ENCODE measurements at places on chromosomes 1 and 21.
A peak's percentile ranks its signal among the peaks of the same experiment; 100 is the strongest.

- DNase-seq, result no peak
Observed at GRCh38 chr1:47814612-47815395, 182.4 kb downstream of the TRABD2B start.

DNA sequence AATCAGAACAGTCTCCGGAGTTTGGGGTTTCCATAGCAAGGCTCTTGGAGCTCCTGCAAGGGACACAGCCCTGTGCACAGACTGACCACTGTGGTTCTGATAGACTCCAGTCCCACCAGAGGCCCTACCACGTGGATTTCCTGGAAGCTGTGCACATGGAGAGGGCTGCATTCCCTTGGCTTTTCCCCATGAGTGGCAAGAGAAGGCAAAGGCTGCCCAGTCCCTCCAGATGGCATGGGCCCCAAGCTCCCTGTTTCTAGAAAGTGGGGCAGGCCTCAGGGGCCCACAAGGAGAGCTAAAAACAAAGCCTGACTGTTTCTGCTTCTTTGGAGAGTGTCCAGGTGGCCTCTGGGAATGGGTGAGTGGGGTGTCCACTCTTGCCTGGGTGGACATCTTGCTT is 87.5 kb downstream of the DDX20 start:
- DNase-seq, result no peak

GRCh38 chr1:168386949-168387586 is 106.4 kb downstream of the TBX19 start:
- DNase-seq, result peak; percentile 49

DNA sequence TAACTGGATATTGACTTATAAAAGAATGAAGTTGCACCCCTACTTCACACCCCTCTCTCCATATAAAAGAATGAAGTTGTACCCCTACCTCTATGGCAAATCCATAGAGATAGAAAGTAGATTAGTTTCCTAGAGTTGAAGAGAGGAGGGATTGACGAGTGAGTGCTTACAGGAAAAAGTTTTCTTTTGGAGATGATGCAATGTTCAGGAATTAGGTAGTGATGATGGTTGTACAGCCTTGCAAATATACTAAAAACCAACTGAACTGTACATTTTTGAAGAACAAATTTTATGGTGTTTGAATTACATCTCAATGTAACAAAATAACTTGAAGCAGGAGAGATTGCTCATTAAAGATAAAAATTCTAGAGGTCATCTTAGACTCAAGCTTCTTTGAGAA is 272.9 kb downstream of the GPR52 start:
- DNase-seq, result no peak

DNA sequence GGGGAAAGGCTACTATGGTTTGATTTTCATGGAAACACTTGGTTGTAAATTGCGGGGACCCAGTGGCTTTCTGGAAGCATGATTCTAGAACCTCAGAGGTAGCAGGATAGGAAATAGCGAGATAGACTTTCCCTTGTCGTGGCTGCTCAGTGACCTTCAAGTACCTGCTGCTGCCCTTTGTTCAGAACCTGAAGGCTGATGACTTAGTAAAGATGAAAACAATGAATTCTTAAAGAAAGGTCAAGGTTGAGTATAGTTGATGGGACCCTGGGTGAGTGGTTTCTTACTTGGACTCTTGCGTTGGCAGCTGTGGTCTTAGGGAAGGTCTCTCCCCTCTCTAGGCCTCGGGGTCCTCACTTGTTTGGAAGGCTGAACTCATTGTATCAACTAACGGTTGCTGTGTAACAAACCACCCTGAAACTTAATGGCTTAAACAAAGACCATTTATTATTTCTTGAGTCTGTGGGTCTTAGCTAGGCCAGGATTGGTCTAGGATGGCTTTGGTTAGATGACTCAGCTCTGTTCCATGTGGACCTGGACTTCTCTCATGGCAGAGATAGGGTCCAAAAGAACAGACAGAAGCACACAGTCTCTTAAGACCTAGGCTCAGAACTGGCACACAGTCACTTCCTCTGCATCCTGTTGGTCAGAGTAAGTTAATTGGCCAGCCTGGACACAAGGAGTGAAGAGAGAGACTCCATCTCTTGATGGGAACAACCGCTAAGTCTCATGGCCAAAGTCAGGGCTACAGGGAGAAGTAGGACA is 89.2 kb upstream of the SELENON start:
- no peak for DNase-seq

- peak; percentile 84 for DNase-seq
Observed at GRCh38 chr1:169794530-169795416, at the start of gene METTL18. Gene METTL18, minus strand, starts transcription at chr1:169794907. Its CDS starts 1,212 bp downstream, at chr1:169793695.

DNA sequence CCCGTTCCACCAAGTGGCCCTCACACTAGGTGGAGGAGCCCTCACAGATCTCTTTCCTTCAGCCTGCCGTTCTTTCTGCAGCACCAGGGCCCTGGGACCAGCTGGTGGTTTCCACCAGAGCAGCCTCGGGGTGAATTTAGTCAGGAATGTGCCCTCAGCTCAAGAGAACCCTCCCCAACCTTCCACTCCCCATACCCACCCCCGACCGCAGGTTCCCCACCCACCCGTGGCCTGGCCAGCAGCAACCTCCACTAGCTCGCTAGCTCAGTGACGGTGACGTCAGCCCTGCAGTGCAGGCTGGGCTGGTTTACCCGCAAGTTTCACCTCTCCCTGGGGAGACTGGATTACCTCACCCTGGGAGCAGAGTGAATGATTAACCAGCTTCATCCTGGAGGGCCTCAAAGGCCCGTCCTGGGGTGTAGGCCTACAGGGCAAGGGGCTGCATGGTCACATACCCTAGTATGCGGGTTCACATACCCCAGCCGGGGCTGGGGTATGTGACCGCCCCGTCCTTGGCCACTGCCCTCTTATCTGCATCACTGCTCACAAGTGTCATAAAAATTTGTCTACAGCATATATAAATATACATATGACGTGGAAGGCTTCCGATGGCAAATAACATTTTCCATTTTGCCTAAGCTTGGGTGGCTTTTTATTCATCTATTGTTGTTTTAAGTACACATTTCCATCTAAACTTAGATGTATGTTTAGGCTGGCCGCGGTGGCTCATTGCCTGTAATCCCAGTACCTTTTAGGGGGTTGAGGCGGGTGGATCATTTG is 24.5 kb downstream of the ELF3 start:
- DNase-seq, result no peak

- DNase-seq, result no peak
Observed at GRCh38 chr1:183101841-183102276, 78.6 kb downstream of the LAMC1 start.

DNA sequence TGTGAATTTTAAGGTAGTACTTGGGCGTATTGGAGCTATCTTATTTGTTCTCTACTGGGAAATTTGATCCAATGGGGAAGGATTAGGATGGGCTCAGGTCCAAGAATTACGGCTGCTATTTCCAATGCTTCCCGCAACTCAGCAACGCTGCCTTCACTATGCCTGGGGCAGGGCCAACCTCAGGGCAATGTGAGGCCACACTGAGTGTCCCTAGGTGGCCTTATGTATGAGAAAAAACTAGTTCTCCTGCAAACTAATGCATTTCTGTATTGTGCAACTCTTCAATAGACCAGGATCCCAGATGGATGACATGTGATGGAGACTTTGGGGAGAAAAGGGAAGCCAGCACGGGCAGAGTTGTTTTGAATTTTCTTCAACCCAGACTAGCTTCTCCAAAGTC is 168.1 kb downstream of the DUSP10 start:
- DNase-seq, result no peak

- DNase-seq, result no peak
Observed at GRCh38 chr21:42129300-42130266, 58.5 kb downstream of the UMODL1 start.

DNA sequence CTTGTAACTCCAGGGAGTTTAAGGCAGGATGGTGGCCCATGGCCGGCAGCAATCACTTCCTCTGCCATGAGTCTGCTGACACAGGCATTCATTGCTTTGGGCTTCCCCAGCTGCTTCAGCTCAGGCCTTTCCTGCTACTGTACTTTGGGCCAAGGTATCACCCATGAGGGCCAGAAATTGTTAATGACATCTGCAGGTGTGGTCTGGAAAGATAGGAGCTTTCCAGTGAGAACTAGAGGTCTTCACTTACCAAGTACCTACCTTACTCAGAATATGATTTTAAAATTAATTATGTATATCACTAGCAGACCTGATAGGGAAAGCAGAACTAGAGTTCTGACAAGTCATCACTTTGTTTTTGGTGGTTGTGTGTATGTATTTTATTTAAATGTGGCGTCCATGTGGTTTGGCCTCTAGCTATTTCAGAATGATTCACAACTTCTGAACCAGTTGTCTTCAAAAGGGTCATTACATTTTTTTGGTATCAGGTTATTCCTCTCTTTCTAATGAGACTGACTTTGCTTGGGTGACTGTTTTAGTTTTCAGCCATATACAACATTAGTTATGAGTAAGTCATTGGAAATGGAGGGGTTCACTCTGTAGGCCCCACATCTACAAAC is 2.7 kb downstream of the RGL1 start:
- DNase-seq, result no peak

DNA sequence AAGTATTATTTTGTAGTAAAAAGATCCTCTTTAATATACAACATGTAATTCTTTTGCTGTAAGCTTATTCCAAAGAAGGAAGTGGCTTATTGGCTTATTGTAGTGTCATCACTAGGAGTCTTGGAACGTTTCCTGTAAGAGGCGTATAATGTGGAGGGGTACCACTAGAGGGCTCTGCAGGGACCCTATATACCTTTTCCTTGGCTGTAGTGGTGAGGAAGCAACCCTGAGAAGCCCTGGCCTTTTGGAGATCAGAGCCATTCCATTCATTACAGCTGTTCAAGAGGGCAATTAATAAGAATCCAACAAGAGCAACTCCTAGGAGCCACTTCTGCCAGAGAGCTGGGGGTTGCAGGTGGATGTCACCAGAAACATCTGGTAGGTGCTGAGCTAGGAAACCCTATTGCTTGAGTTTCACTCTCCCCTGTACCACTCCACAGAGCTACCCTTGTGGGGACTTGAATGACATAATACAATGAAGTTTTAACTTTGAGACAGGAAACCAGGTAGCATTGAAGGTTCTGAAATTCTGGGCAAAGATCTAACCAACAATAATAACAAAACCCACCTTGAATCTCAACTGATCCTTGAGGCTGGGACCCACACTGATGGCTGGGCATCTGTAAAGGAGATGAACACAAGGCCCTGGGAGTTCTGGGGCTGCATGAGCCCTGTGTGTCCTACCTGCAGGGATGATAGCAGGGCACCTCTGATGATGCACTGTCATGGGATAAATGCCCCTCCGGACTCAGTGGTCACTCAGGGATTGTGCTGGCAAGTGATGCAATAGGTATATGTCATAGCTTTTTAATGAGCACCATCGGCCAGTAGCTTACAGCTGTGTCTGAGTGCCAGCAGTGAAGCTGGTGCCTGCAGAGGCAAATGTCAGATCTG is 160.2 kb upstream of the COA6 start:
- DNase-seq, result peak; percentile 14

GRCh38 chr1:53739109-53739681 is at the start of gene GLIS1:
Gene GLIS1, minus strand, starts transcription at chr1:53739164. Its CDS starts 1,100 bp downstream, at chr1:53738064.
- DNase-seq, result peak; percentile 58

GRCh38 chr1:154502066-154502743 is at the start of the genes SHE and TDRD10:
Gene SHE, minus strand, starts transcription at chr1:154502412. Its CDS starts 386 bp downstream, at chr1:154502026.
Gene TDRD10, plus strand, starts transcription at chr1:154502219. Its CDS starts 4,685 bp downstream, at chr1:154506904.
- no peak for DNase-seq

DNA sequence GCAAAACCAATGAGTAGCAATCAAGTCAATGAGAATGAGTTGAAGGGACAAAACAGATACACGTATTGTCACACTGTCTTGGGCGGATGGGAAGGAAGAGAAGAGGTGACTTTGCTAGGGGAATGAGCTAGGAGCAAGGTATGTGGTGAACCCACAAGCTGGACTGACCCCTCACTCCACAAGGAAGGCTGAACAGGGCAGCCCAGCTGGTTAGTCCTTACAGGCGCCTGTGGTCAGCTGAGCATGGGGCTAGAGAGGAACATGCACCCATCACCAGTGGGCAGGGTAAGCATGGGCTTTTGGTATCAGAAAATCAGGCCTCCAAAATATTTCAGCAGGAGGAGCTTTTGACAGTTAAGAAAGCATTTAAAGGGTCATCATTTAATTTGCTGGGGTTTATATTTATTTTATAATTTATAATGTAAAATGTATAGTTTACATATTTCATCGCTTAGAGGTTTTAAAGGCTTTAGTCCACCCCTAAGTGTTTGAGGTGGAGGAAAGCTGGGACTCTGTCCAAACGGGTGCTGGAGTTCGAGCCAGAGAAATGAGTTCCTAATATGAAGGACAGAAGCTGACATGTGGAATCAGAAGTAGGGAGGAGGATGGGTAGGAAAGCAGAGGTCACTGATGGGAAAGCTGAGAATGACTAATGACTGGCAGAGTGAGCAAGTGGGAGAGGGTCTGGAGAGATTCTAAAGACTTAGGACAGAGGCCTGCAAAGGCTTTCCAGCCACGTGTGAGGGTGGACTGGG is 22.0 kb upstream of the ACBD6 start:
- DNase-seq, result no peak

DNA sequence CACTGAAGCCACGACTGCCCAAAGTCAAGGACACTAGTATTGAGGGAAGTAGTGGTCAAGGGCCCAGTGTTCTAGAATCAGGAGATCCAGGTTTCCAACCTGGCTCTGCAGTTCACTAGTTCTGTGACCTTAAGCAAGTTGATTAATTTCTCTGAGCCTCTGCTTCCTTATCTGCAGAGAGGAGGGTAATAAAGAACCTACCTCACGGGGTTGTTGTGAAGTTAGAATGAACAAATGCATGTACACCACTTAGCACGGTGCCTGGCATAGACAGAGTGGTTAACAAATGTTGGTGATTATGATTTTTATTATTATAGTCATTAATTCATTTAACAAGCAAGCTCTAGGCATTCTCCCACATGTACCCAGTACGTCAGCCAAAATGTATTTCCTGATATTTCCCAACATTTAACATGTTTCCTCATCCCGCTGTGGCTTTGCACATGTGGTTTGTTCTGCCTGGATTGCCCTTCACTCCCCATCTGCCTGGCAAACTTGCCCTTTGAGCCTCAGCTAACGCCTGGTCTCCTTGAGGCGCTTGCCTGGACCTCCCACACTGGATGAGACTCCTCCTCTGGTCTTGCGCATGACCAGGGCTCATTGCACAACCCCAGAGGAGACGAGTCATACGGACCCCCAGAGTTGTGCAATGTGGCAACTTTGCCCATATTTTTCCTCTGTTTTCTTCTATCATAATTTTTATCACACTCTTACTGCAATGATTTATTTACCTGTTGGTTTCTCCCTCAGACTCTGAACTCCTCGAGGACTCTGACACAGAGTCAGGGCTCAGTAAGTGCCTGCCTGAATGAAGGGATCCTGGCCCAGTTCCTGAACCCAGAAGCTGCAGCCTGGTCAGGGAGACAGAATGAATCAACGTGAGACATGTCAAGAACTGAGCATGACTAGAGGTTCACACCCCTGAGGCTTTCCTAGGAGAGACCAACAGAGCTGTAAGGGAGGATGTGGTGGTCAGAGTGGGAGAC is 20.7 kb upstream of the MFSD2A start:
- no peak for DNase-seq

GRCh38 chr1:99269321-99269720 is 5.0 kb downstream of the PLPPR4 start:
- DNase-seq, result no peak

DNA sequence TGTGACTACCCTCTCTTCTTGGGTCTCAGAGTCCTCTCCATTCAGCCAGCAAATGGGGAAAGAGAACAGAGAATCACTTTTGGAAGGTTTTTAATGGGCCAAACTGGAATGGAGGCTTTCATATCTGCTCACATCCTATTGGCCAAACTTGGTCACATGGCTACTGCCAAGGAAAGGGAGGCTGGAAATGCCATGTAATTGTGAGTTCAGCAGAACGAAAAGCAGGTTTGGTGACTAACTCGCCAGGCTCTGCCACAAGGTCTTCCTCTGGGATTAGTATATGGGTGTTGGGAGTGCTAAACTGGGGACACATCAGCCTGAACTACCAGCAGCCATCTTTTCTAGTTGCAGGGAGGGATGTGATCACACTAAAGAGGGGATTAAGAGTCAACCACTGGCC is 19.2 kb downstream of the RD3 start:
- DNase-seq, result no peak

- no peak for DNase-seq
Observed at GRCh38 chr1:195664628-195665027, 943.6 kb downstream of the KCNT2 start.

Data from stimulated activated CD4-positive, alpha-beta T cell treated with anti-CD3 and anti-CD28 coated beads, Interleukin-12 subunit alpha, Interleukin-12 subunit beta, amount 100 ng/mL, for 24 hours (primary cell).